Stimulated activated CD8-positive, alpha-beta memory T cell treated with anti-CD3 and anti-CD28 coated beads, Interleukin-7, amount 100 ng/mL, for 4 hours (primary cell): ENCODE measurements at places on chromosomes 4 and X.

DNA sequence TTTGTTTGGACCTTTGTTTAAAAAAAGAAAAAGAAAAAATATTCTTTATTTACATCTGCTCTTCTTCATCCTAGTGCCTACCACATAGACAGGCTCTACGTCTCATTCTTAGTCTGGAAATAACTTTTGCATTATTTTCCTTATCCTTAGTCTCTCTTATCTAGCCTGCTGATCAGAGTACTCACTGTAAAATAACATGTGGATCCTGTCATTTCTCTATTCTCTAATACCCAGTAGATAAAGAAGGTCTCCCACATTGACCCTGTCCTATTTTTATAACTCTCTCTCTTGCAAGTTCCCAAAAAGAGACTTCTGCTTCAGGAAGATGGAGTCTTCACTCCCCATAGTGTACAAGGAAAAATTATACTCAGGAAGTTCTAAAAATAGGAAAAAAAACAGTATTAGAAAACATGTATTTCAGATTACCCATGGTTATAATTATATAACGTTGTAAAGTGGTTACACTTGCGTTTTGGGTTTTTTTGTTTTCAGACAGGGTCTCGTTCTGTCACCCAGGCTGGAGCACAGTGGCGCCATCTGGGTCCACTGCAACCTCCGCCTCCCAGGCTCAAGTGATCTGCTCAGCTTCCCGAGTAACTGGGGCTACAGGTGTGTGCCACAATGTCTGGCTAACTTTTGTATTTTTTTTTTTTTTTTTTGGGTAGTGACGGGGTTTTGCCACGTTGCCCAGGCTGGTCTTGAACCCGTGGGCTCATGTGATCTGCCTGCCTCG, 23.8 kb downstream of the ZFX start:
- DNase-seq: no peak

GRCh38 chr4:8156617-8157016, 2.0 kb downstream of the ABLIM2 start:
- DNase-seq: no peak

GRCh38 chrX:1894026-1894294, 279.1 kb downstream of the ASMT start:
- DNase-seq: no peak

DNA sequence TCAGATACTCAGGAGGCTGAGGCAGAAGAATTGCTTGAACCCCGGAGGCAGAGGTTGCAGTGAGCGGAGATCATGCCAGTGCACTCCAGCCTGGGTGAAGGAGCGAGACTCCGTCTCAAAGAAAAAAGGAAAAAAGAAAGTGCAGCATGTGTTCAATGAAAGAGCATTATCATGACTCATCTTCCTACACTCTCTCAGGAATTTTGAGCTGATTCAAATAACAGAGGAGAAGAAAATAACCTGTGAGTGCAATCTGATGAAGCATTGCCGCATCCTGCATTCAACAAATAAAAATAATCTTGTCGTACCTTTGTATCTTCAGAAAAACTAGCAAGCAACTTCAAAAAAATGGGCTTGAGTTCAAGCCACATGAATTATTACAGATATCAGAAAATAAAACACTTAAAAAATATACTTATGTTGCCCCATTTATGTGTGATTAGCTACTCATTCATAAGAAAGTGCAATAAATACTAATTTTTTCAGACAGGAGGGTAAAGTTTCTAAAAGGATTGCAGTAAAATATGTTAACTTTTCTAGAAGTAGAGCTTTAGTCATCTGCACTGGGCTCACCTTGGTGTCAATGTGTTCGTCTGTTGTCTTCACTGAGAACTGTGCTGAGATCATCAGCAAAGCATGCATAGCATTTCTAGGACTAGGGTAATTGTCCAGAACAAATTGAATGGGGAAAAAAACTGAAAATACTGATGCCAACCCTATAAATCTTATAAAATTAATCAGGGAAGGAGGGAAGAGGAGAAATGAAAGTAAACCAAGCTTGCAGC, 90.4 kb upstream of the VCX3B start:
- no peak for DNase-seq

GRCh38 chr4:159248384-159249178, 145.7 kb downstream of the RAPGEF2 start:
- no peak for DNase-seq

- no peak for DNase-seq
These were observed 69.9 kb downstream of the SEL1L3 start for GRCh38 chr4:25792876-25793275.
